ENCODE measurements at places on chromosomes 1 and 21. TPM values are rescaled to one million over a fixed set of nuclear protein-coding genes. Genes with fewer than 3 reads are reported as not detected.

- peak; percentile 46 for DNase-seq
These were observed 4.5 kb downstream of the ZC3H12A start for GRCh38 chr1:37478890-37479254.

The SEC16B gene
- 0.07 TPM for total RNA-seq

The ADPRS gene
- 75.9 TPM for total RNA-seq

DNA sequence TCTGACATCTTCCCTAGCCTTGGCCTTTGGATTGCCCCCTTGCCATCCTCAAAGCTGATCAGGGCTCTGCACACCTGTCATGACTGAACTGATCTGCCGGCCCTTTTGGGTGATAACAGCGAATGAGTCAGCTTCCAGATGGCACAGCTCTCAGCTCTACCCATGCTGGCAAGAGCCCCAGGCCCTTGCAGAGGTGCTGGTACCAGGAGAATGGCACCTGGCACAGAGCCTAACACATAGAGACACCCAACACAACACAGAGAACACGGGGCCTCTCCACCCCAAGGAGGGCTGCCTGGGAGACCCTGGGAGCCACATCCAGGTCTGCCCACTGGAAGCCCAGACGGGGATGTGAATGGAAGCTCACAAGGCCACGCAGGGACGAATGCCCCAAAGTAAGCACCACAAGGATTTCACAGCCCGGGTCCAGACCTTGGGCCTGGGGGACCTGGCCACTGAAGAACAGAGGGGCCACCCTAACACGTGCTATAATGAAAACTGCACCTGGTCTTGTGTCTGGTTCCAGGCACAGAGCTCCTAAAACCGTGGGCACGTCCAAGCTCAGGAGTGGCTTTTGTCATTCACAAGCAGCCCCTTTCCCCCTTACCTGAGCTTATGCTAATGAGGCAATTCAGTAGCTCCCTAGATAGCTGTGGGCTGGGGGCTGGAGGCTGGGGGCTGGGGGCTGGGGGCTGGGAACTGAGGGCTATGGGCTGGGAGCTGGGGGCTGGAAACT lies 160.5 kb downstream of the NPHP4 start:
- no peak for DNase-seq

- DNase-seq: peak; percentile 33
These were observed 44.1 kb downstream of the UCK2 start for GRCh38 chr1:165871311-165872067.

DNA sequence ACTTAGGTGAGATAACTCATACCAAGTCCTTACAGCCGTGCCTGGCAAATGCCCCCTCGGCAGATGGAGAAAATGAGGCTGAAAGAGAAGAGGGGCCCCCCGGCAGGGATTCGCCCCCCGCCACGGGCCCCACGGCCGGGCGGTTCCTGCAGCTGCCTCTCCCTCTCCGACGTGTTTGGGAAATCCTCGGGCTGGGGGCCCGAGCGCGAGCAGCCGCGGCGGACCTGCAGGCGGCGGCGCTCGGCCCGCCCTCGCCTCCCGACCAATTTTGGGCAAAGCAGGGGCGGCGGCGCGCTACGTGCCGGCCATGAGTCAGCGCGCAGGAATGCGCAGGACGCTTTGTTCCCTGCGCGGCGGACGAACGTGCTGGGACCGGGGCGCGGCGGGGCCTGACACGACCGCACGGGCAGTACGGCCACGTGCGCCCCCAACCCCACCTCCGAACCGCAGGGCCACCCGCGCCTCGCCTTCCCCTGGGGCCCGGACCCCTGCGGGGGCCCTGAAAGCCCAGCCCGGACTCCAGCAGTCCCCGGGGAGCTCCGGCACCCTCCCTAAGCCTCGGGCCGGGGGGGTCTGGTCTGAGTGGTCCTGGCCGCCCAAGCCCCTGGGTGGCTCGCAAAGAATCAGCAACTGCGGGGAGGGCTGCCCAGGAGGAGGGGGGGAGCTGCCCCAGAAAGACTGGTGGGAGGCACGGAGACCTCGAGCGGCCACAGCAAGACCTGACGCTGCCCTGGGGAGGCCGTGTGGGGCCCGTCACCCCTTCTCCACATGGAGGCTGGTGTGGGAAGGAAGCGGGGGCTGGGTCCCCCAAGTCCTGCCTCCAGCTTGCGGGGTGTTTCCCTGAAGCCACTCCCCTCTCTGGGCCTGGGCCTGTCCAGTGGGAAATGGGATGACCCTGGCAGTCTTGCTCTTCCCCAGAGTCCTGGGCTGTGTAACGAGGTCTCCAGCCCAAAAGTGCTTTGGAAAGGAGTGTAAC lies 11.9 kb upstream of the EDN2 start:
- peak; percentile 95 for DNase-seq

The AMY2A gene
- total RNA-seq: not detected

- no peak for DNase-seq
These were observed 465.8 kb upstream of the PLXNA2 start for GRCh38 chr1:208709981-208710380.

DNA sequence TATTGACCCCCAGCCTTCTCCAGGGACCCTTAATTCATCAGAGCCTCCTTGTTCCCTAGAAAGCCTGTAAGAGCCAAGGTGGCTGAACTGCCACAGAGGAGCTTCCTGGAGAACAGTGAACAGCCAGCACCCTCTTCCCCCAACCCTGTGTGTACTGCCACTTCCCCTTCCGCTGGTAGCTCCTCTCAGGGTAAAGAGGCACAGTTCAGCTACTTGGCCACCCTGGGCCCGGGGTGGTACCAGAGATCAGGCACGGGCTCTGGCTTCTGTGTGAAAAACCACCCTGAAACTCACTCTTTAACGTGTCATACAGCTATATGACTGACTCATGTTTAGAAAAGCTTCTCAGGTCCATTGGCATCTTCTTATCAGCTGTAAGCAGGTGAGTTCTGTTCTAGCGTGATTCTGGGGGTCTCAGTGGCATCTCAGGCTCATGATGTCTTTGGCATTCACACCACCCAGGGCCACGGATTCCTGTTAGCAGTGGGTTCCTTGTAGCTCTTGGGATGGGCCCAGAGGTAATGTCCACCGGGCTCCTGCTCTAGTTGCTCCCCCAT lies 22.4 kb downstream of the ARMH1 start:
- DNase-seq: no peak

- peak; percentile 13 for DNase-seq
These were observed 73.5 kb upstream of the RUNX3 start for GRCh38 chr1:25003457-25004190.

The ZBTB8OS gene
- total RNA-seq: 86.7 TPM

- DNase-seq: no peak
These were observed 4.5 kb downstream of the LDLRAD1 start for GRCh38 chr1:54013393-54014008.

The SLC25A34 gene
- total RNA-seq: 2.6 TPM

- DNase-seq: no peak
These were observed 21.2 kb downstream of the GBP2 start for GRCh38 chr1:89104687-89105086.

The IPO9 gene
- total RNA-seq: 23.6 TPM

DNA sequence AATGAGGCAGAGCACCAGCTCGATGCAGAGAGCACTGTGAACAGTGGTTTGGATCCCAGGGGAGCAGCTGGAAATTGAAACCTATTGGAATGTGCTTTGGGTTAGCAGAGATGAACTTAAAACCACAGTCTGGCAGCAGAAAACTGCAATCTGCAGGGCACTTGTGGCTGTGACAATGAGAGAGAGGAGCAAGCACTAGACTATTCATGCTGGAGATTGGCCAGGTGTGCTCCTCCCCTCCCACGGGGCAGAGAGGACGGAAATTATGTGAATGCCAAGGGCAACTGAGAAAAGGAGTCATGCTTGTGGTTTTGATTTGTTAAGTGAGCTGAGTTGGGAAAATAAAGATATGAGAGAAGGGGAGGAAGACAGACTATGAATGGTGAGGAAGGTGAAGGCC lies 38.1 kb downstream of the HSD3B2 start:
- peak; percentile 95 for DNase-seq

- DNase-seq: peak; percentile 27
These were observed 990 bp upstream of the MRPS6 start for GRCh38 chr21:34072145-34073031.

Data from PC-3 (cell line).